ENCODE measurements at places on chromosomes 7 and 10.

DNA sequence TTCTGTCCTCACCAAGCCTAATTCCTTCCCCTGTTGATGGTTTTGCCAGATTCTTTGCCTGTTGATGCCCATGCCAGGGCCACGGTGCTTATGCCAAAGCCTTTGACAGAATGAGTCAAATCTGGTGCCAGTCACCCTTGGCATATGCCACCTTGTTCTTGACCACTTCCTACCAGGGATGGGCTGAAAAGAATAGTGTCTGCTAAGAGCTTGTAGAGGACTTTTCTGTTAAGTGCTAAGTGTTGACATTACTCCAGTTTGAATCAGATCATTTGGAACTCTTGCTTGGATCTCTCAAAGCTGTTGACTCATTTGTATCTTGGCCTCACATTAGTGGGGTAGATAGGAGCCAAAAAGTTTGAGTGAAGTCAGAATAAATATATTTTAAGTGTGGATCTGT lies 661.2 kb downstream of the AUTS2 start:
- no peaks in the 10 kb centered on the region for H3K36me3 ChIP-seq
- no peak overlapping the region for H3K4me3 ChIP-seq
- peak overlapping the region; percentile 56 for H3K27ac ChIP-seq
- DNase-seq: peak; percentile 65
- peaks cover 3% of the 10 kb centered on the region for H3K4me1 ChIP-seq

DNA sequence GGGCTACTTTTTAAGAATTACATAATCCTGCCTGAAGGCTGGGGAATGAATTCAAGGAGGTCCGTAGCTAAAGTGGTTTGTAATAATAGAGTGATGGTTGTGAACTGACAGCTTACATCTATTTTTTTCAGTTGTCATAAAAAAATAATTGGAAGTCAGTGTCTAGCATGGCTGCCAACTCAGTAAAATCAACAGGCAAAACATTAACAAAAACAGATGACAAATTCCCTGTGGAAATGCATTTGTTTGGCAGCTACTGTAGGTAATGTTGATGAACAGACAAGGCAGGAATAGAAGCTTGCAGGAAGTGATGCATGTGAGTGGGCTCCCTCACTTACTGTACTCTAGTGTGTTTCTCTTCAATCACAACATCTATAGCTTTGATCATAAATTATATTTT lies 766.0 kb upstream of the POT1 start:
- no peak overlapping the region for H3K4me3 ChIP-seq
- no peaks in the 10 kb centered on the region for H3K36me3 ChIP-seq
- no peak for DNase-seq
- H3K4me1 ChIP-seq: no peaks in the 10 kb centered on the region
- H3K27me3 ChIP-seq: no peaks in the 10 kb centered on the region

- no peaks in the 10 kb centered on the region for H3K4me1 ChIP-seq
- H3K36me3 ChIP-seq: no peaks in the 10 kb centered on the region
- no peak overlapping the region for H3K4me3 ChIP-seq
- H3K27ac ChIP-seq: no peak overlapping the region
These were observed 60.6 kb upstream of the KLF14 start for GRCh38 chr7:130794619-130794922.

DNA sequence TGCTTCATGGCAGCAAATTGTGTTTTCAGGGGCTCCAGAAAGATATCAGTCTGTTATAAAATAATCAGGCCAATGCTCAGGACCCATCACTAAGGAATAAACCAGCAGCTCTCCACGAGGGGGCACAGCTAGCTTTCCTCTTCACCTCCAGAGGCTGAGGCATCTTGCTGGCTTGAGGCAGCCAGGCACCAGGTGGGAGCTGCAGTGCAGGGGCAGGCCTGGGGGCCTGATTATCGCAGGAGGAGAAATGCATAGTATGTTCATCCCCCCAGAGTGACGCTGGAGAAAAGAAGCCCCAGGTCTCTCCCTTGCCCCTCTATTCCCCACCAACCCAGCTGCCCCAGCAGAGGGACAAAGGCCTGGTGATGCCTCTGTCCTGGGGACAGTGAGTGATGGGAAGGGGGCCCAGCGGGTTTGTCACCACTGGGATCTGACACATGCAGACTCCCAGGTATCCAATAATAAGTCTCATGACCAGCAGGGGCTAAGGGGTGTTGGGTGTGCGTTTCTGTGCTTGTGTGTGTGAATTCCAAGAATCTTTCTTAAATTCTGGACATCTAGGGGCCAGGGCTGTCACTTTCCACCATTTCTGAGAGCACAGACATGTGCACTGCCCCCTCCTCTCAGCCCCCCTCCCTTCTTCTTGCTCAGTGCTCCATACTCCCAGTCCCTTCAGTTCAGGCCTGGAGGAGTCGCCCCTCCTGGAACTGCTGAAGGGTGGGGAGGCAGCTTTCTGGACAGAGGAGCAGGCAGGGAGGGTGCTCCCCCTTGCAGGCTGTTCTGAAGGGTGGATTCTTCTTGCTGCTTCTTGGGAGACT lies 128.1 kb upstream of the FAM20C start:
- no peak overlapping the region for H3K4me3 ChIP-seq
- H3K4me1 ChIP-seq: no peaks in the 10 kb centered on the region
- H3K36me3 ChIP-seq: no peaks in the 10 kb centered on the region
- DNase-seq: peak; percentile 8
- H3K27ac ChIP-seq: no peak overlapping the region
- H3K27me3 ChIP-seq: no peaks in the 10 kb centered on the region

GRCh38 chr10:6953271-6953801 lies 373.3 kb upstream of the PRKCQ start:
- no peaks in the 10 kb centered on the region for H3K27me3 ChIP-seq
- no peaks in the 10 kb centered on the region for H3K36me3 ChIP-seq
- H3K4me1 ChIP-seq: no peaks in the 10 kb centered on the region
- no peak for DNase-seq
- H3K27ac ChIP-seq: no peak overlapping the region

DNA sequence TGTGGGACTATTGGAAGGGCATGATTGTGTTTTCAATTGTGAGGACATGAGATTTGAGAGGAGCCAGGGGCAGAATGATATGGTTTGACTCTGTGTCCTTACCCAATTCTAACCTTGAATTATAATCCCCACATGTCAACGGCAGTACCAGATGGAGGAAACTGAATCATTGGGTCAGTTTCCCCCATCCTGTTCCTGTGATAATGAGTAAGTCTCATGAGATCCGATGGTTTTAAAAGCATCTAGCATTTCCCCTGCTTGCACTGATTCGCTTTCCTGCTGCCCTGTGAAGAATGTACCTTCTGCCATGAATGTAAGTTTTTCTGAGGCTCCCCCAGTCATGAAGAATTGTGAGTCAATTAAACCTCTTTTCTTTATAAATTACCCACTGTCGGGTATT lies 1367.1 kb downstream of the XPNPEP1 start:
- DNase-seq: no peak
- no peak overlapping the region for H3K27ac ChIP-seq
- H3K4me1 ChIP-seq: no peaks in the 10 kb centered on the region

DNA sequence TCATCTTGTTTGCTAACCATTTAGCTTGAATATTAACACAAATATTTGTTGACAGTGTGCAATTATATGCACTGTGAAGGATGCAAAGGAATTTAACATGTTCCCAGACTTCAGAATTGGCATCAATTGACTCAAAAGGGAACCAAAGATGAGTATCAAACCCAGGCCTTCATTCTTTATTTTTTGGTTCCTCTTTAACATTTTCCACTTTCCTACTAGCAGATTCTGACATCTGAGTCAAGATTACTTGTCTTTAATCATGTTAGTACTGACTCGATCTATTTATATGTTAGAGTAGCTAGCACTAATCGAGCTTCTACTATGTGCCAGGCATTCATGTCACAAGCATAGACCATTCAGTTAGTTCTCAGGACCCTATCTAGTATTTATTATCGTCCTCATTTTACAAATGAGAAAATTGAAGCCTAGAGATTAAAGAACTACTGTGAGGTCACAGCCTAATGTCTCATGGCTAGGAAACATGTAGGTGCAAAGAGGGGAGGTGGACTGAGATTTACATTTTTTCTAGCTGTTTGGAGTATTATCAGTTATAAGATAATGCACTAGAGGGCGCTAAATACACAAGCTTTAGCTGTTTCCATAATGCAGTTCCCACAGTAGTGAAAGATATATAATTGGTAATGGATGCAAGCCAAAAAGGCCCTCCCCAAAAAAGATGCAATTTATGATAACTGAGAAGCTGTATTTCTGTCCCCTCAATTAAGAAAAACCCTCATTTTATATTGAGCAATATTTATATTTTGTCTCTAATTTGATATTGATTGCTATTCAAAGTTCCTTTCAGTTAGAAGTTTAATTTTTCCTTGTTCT lies 32.9 kb upstream of the KMT2E start:
- no peaks in the 10 kb centered on the region for H3K36me3 ChIP-seq
- H3K4me1 ChIP-seq: peaks cover 59% of the 10 kb centered on the region
- H3K4me3 ChIP-seq: no peak overlapping the region
- H3K27me3 ChIP-seq: no peaks in the 10 kb centered on the region
- H3K27ac ChIP-seq: peak overlapping the region; percentile 75

DNA sequence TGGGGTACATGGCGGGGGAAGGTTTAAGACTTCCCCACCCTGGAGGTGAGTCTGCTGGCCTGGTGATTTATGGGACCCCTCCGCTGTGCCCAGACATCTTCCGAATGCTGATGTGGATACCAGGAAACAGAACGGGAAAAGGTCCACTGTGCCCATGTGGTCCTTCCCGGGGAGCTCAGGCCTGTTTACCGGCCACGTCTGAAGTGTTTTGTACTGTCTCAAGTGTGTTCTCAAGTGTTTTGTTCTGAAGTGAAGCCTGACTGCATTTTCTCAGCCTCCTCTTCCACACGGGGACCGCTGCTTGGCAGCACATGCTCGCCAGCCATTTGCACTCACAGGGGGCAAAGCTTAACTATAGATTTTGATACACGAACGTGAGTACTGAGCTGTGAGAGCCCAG lies 127.2 kb downstream of the TEX36 start:
- H3K36me3 ChIP-seq: no peaks in the 10 kb centered on the region
- H3K27ac ChIP-seq: no peak overlapping the region
- H3K4me1 ChIP-seq: no peaks in the 10 kb centered on the region
- H3K27me3 ChIP-seq: no peaks in the 10 kb centered on the region
- no peak for DNase-seq

DNA sequence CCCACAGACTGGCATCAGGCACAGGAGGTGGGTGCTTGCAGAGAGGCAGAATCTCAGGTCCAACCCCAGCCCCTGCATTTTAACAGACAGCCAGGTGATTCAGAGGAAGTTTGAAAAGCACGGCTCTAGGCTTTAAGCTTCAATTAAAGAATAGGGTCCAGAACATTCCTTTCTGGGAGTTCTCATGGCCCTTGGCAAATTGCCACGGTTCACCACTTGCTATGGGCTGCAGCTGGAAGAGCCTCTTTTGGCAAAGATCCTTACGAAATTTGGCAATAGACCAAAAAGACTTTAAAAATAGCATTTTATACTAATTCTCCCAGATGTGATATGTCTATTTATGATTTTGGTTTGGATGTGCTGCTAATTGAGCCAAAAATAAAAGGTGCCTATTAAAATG lies 148.1 kb downstream of the ITGA8 start:
- H3K4me3 ChIP-seq: no peak overlapping the region
- DNase-seq: peak; percentile 73
- H3K4me1 ChIP-seq: peaks cover 34% of the 10 kb centered on the region
- H3K27me3 ChIP-seq: no peaks in the 10 kb centered on the region
- peaks cover 75% of the 10 kb centered on the region for H3K36me3 ChIP-seq

Data from ascending aorta (tissue), 2 donors.